GM12864 (cell line): ENCODE measurements at places on chromosomes 6 and 20.

DNA sequence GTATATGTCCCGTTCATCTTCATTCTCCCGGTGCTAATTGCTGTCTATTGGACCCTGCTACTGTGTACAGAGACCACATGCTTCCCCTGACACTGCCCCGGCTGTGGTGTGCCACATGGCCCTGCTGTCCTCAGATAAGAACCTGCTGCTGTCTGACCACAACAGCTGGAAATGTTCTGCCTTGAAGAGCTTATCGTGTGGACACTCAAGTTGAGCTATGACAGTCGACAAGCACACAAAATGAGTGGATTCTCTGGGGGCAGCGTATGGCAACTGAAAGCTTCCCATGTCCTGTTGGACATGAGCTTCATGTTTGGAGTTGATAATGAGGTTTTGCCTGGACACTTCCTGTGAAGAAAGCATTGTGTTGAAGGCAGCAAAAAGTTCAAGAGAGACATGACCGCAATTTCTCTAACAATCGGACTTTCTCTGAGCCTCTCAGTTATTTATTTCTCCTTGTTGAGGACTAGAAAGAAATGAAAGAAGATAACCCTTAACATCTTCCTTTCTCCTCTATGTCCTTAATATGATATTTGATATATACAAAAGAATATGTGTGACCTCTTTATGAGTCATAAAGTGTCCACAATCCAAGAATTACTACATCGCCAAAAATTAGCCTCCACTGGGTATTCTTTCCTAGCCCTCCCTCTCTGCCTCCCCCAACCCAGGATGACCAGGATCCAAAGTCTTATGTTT is 187.1 kb upstream of the TCF21 start:
- no peak for DNase-seq

- no peak for DNase-seq
Observed at GRCh38 chr20:919491-919916, 3.4 kb upstream of the ANGPT4 start.

DNA sequence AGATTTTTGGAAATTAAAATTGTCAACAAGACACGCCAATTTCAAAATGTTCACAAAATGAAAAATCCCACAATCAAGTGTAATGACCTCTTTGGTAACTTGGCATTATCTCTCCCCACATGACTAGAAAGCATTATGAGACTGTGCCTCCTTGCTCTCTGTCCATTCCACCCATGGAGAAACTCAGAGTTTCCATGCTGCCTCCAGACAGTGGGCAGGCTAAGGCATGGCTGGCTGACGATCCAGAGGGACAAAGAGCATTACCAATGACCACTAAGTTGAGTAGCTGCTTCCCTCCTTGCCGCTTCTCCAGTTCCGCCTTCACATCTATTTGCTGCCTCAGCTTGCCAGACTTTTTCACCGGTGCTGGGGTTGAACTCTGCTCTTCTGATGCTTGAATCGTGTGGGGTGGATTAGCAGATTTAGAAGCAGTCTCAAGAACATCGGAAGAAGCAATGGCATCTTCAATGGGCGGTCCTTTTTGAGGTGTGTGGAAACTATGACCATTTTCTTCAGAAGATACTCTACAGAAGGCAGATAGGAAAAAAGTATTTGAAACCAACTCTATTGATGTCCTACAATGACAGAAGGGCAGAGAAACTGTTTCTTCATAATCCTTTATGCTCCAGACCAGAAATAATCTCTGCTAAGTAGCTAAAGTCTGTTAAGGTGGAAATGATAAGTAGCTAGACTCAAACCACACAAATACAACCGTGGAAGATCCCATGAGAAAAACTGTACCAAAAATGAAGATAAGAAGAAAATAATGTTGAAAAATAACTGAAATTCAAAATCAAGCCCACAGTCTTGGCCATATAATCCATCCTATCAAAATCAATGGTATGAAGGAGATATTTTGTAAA is 47.5 kb upstream of the ALDH8A1 start:
- no peak for DNase-seq

- DNase-seq: no peak
Observed at GRCh38 chr6:70819646-70820045, 137.2 kb downstream of the B3GAT2 start.

GRCh38 chr6:26607434-26608230 is 10.9 kb downstream of the ABT1 start:
- peak; percentile 34 for DNase-seq
